Fibroblast of lung (primary cell): ENCODE measurements at places on chromosomes 5 and 9. TPM values are rescaled to one million over a fixed set of nuclear protein-coding genes. Genes with fewer than 3 reads are reported as not detected.

Gene NPDC1
- 10.5 and 15.7 TPM in 2 replicates for total RNA-seq

Gene HTR1A
- total RNA-seq: not detected in 2 replicates

Gene SPATA31C1
- not detected in 2 replicates for total RNA-seq

Gene SLC34A1
- not detected in 2 replicates for total RNA-seq

Gene SLC6A19
- total RNA-seq: not detected in 2 replicates

DNA sequence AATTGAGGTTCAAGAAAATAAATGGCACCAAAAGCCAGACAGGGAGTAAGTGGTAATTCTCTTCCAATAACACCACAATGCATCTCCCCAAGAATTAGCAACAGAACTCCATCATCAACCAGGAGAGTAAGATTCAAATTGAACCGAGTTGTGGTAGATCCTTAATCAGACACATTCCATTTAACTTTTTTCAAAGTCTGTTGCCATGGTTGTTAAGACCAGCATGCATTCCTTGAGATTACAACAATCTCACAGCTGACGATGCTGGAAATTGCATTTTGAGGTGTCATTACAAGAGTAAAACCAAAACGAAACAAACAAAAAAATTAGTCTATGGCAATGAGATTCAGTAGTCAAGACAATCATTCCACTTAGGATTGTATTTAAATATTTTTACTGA, 78.9 kb upstream of the ZNF462 start:
- H3K36me3 ChIP-seq: no peaks in the 10 kb centered on the region
- H3K27me3 ChIP-seq: no peaks in the 10 kb centered on the region
- no peak for DNase-seq
- H3K27ac ChIP-seq: no peak overlapping the region
- H3K4me1 ChIP-seq: no peaks in the 10 kb centered on the region
- H3K4me3 ChIP-seq: no peak overlapping the region

DNA sequence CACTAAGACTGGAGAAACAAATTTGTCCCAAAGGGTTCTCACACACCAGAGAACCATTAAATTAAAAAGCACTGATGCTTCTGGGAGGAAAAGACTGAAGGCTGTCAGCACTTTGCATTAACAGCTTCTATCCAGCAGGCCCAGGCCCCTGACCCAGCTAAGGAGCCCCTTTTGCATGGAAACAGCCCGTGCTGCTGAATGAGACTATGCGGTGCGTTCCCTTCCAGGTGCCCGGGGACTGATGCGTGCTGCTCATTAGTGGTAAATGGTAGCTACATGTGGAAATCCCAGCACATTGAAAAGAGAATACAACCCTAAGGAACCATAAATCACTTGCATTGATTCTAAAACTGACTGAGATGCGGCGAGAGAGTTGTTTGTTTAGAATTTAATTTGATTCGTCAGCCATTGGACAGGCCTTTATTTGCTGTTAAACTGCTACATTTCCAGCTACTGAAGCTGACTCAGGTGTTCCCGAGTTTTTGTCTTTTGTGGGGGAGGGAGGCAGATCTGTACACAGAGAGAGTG, 351.0 kb upstream of the SLC24A2 start:
- H3K4me3 ChIP-seq: no peak overlapping the region
- no peaks in the 10 kb centered on the region for H3K4me1 ChIP-seq
- H3K27me3 ChIP-seq: no peaks in the 10 kb centered on the region
- H3K27ac ChIP-seq: no peak overlapping the region

DNA sequence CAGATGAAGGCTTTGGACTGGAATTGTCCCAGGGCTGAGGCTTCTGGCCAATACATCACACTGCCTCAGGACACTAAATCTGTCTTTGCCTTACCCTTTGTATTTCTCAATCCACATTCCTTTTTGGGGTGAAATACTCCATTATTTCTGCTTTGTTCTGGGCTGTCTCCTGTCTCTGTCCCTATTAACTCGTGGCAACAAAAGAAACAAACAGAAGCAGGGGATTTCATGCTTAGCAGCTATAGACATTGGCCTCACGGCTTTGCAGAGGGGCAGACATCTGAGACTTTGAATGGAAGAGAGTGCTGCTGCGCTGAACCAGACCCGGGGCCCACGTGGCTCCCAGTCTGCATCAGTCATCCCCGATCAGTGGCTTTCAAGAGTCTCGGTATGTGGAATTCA, 129.7 kb downstream of the ARL15 start:
- no peaks in the 10 kb centered on the region for H3K36me3 ChIP-seq
- H3K27me3 ChIP-seq: no peaks in the 10 kb centered on the region
- DNase-seq: peak; percentile 31

DNA sequence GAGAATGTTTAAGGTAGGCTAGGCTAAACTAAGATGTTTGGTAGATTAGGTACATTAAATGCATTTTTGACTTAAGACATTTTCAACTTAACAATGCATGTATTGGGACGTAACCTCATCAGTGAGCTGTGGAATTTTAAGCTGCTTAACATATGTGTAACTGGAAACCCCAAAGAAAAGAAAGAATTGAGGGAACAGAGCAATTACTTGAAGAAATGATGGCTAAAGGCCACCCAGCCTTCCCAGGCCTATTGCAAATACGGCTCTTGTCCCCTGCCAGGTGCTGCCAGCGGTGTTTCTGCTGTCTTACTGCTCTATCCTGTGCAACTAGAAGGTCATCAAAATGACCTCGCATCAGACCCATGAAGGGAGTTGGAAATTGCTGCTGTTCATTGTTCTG, 52.0 kb downstream of the RICTOR start:
- peaks cover 1% of the 10 kb centered on the region for H3K36me3 ChIP-seq
- H3K4me3 ChIP-seq: no peak overlapping the region
- H3K4me1 ChIP-seq: peaks cover 5% of the 10 kb centered on the region
- no peak overlapping the region for H3K27ac ChIP-seq

- peak; percentile 57 for DNase-seq
- peaks cover 1% of the 10 kb centered on the region for H3K36me3 ChIP-seq
- H3K27ac ChIP-seq: no peak overlapping the region
- no peak overlapping the region for H3K4me3 ChIP-seq
Measured at GRCh38 chr5:131460867-131461572, 174.0 kb downstream of the RAPGEF6 start.

- H3K4me1 ChIP-seq: no peaks in the 10 kb centered on the region
- no peaks in the 10 kb centered on the region for H3K36me3 ChIP-seq
- H3K27ac ChIP-seq: no peak overlapping the region
- no peak overlapping the region for H3K4me3 ChIP-seq
- no peaks in the 10 kb centered on the region for H3K27me3 ChIP-seq
Measured at GRCh38 chr5:5380298-5380697, 42.2 kb upstream of the ICE1 start.

GRCh38 chr5:142758062-142758795, 11.9 kb upstream of the ARHGAP26 start:
- no peak overlapping the region for H3K27ac ChIP-seq
- H3K36me3 ChIP-seq: no peaks in the 10 kb centered on the region
- no peak overlapping the region for H3K4me3 ChIP-seq
- H3K4me1 ChIP-seq: no peaks in the 10 kb centered on the region
- DNase-seq: no peak
- no peaks in the 10 kb centered on the region for H3K27me3 ChIP-seq

GRCh38 chr9:92666236-92666635, 3.7 kb downstream of the IPPK start:
- H3K4me1 ChIP-seq: peaks cover 3% of the 10 kb centered on the region
- no peaks in the 10 kb centered on the region for H3K27me3 ChIP-seq
- no peak for DNase-seq
- peaks cover 6% of the 10 kb centered on the region for H3K36me3 ChIP-seq
